ENCODE measurements at places on chromosomes 12 and 14.

DNA sequence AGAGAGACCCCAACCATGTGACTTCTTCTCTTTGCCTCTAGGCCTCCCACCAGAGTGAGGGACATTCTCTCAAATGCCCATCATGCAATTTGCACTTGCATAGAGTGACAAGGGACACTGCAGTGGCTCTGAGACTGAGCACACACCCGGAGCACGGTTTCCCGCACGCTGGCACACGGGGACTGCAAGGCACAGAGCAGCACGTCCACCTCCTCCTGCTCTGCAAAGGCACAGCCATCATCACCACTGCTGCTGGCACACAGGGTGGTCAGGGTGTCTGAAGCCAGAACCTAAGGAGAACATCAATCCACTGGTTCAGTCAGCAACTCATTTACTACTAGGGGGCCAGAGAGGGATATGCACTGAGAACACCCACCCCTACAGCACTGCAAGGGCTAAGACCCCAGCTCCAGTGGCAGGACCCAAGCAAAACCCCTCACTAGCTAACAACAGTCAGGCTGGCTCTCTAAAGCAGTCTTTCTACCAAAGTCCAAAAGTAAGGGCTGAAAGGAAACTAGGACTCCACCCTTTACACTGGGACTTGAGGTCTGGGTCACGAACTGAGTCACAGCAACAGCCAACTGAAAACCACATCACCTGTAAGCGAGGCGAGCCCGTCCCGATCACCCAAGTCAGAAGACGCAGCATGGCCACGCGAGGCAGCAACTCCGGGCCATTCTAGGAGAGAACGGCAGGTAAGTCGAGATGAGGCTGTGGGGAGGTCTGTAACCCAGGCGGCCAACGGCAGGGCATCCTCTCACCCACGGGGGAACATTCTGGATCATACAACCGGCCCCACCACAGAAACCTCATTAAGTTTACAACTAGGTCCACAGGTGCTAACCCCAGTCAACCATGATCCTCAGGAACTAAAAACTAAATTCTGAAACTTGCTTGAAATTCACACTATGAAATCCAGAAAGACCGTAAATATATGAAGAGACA is 37.9 kb downstream of the GCN1 start:
- DNase-seq: no peak

- DNase-seq: no peak
These were observed 20.3 kb upstream of the C14orf180 start for GRCh38 chr14:104559028-104559803.

- DNase-seq: no peak
These were observed 19.0 kb upstream of the CLEC2A start for GRCh38 chr12:9951026-9951675.

DNA sequence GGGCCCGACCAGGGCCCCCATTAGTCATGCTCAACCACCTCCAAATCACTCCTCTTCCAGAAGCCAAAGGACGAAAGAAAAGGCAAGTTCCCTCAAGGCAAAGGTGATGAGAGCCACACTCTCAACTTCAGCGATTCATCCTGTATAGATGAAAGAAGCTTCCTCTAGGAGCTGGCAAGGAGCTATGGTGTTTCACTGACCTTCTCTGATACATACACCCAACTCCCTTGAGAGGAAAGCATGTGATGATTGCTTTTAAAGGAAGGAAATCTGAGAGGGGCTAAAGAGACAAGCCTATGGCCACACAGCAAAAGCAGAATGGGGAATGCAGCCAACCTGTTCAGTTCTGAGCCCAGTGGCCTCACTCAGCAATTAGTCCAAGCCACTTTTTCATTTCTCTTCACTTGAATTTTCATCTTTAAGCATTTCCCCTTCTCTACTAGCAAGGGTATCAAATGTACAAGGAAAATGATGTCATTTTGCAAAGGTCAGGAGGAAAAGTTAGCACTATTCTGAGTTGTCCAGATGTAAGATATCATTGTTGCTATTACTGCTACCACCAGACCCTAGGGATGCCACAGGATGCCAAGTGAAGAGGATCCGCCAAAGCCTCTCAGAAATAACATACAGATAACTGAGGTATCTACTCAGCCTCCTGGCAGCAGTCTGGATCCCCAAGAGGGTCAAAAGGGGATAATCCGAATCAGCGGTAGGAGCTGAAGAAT is 82.5 kb downstream of the MAP3K9 start:
- no peak for DNase-seq

DNA sequence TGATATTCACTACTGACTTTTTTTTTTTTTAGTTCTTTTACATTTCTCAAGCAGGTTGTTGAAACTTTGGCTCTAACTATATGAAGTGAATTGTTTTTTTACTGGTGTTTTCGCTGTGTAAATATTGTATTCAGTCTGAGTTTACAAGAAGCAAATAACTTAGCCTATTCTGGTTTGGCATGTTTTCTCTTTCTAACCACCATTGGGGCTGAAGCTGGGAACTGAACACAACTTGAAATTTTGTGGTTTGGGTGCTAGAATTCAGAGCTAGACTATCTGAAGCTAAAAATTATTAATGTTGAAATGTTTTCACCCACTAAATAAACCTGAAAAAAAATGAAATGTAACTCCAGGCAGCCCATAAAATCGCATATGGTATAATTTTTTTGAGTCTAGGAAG is 37.2 kb downstream of the RAD51B start:
- no peak for DNase-seq

GRCh38 chr14:101962503-101962874 is 1.9 kb upstream of the DYNC1H1 start:
- DNase-seq: no peak

- no peak for DNase-seq
These were observed 5.5 kb downstream of the MYO1A start for GRCh38 chr12:57044468-57044867.

DNA sequence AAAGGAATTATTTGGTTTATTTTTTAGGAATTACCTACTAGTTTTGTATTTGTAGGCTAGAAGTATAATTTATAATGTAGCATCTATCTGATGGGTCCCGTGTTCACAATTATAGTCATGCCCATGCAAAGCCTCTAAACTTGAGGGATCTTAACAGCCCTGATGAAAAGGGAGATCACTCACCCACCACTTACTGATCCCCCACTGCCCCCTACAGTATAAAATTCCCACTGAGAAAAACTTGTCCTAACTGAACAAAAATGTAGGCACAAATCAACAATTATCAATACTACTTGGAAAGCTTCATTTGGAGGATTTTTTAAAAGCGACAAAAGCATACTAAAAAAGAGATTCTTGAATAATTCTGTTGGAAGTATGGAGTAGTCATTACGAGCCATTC is 21.0 kb downstream of the WIF1 start:
- DNase-seq: no peak

DNA sequence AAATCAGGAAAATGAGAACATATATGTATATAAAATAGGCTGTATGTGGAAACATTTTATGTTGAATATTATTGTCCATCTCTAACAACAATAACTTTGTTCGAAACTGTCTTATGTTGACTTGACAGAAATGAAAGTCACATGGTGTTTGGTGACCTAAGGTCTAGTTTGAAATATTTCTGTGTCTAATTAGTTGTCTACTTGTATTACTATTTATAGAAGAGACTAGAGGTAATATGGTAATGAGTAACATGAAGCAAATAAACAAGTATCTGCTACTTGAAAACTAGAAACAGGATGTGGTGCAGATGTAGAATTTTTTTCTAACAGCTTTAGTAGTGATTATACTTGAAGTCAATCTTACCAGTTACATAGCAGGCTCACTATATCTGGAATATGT is 3.9 kb downstream of the GPHN start:
- DNase-seq: no peak

GRCh38 chr12:125240717-125241116 is 175.5 kb downstream of the AACS start:
- no peak for DNase-seq

GRCh38 chr14:44979740-44980356 is 17.9 kb downstream of the TOGARAM1 start:
- no peak for DNase-seq

DNA sequence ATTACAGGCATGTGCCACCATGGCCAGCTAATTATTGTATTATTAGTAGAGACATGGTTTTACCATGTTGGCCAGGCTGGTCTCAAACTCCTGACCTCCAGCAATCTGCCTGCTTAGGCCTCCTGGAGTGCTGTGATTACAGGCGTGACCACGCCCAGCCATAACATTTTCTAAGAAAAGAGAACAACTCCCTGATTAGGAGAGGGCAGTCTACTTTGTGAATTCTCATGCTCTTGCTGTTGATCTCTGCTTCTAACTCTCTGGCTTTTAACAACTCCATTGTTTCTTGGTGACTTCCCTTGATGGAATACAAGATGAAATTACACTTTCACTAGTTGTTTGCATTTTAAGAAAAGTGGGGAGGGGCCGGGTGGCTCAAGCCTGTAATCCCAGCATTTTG is 33.6 kb downstream of the SSH1 start:
- no peak for DNase-seq

DNA sequence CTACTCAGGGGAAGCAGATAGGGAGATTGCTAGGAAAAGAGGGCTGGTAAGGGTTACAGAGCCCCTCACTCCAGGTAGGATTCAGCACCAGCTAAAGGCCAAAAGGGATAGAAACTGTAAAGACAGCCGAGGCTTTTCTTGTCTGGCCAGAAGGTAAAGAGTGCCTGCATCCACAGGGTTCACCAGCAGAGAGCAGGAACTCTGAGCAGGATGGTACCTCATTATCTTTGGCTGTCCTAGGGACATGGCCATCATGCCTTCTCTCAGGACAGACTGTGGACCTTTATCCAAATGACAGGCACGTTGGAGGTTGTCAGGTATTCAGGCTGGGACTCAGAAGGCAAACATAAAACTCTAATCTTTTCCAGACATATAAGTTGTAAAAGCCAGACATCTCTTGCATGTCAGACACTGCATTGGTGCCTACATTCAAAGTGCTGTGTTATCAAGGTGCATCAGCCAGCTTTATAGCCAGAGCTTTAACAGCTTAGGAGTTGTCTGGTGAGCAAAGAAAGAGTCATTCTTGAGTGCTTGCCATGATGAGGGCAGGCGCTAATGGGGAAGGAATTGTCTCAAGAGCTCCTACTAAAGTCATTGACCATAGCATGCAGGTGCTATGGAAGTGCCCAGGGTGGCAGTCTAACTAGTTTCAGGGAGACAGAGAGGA is 89.5 kb downstream of the PELI2 start:
- no peak for DNase-seq

DNA sequence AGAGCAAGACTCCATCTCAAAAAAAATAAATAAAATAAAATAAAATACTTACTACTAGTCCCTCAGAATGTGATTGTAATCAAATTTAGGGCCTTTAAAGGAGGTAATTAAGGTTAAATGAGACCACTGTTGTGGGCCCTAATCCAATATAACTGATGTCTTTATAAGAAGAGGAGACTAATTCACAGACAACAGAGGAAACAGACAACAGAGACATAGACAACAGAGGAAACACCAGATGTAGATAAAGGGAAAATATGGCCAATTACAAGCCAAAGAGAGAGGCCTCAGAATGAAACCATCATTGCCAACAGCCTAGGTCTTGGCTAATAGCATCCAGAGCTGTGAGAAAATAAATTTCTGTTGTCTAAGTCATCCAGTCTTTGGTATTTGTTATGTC is 669.0 kb upstream of the FOXG1 start:
- no peak for DNase-seq

DNA sequence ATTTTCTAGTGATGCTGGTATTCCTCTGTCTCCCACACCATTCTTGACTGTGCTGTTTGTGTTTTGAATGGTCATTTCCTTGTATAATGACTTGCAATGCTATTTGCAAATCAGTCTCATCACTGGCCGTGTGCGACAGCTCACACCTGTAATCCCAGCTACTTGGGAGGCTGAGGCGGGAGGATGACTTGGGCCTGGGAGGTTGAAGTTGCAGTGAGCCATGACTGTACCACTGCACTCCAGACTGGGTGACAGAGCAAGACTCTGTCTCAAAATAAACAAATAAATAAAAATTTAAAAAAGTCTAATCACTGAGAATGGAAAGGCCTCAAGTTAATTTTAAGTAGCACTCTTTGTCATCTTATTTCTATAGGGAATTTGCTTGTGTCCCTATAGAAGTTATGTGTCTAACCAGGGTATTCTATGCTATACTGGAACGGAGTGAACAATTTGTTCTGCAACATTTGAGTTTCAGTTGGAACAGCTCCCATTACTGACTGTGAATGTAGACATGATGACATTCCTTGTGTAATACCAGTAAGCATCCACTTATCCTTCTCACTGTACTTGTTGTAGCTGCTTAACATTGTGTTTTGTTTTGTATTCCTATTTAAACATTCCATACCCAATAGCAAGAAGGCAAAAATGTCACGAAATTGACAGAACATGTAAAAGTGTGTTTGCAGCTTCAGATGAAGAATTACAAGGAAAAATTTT is 126.3 kb downstream of the MGST1 start:
- no peak for DNase-seq

- no peak for DNase-seq
These were observed 46.9 kb downstream of the C14orf132 start for GRCh38 chr14:96086032-96086431.

DNA sequence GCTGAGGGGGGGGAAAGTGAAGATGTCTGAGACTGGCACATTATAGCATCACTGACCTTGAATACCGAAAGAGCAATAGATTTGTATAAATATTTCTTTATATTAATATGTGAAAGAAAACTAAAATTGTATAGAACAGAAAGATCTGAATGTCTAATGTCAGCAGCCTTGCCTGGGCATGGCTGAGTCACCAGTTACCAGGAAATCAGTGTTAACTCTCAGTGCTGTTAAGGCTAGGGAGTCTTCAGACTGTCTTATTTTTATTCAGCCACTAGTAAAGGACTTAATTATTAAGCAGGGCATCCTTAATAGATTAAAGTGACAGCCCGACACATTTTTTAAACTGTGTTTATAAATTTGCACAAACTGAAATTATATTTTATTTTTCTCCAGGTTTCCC is 122.9 kb upstream of the AEBP2 start:
- no peak for DNase-seq

GRCh38 chr14:56160088-56160487 is 41.9 kb downstream of the PELI2 start:
- DNase-seq: no peak

DNA sequence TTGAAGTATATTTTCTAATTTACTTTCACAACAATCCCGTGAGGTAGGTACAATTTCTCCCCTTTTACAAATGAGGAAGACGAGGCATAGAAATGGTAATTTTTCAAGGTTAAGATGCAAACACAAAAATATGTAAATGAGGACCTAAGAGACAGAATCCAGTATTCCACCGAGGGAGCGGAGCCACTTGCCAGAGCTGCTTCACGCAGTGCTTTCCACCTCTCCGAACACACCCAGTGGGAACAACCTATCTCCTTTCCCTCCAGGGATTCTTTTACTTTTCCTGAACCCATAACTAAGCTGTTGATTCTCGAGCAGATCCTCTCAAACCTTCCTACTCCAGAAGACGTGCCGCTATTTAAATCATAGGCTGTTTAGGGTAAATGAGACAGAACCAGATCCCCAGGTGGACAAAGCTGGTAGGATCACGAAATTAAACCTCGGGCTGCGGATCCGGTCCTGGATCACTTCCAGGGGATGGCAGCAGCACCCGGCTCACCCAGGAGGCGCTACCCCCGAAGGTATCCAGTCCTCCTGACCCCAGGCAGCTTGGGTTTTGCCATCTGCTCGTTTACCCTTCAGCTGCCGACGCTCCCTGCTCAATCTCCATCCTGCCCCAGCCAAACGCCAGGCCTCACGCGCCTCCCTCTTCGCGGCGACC is 1.5 kb downstream of the DDHD1 start:
- peak; percentile 6 for DNase-seq

Data from activated CD4-positive, CD25-positive, alpha-beta regulatory T cell treated with anti-CD3 and anti-CD28 coated beads, Interleukin-2, amount 50 U/mL, for 16 hours (primary cell).